ENCODE measurements at places on chromosomes 1 and 21.

DNA sequence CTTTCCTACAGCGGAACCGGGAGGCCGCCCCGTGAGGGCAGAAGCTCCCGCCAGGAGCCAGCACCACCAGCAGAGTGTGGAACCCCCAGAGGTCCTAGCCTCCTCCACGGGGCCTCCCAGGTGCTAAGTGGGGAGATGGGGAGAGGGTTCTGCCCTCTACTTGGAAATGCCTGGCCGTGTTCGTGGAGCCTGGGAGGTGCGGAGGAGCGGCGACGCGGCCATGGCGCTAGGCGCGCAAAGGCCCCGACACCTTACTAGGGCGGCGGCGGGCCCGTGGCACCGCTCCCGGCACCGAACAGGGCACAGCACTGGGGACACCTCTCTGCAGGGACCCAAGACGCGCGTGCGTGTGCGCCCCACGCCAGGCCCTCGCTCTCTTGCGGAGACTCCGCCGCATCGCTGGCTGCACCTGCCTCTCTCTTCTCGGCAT is 1.3 kb upstream of the CACNA1E start:
- no peak for DNase-seq

DNA sequence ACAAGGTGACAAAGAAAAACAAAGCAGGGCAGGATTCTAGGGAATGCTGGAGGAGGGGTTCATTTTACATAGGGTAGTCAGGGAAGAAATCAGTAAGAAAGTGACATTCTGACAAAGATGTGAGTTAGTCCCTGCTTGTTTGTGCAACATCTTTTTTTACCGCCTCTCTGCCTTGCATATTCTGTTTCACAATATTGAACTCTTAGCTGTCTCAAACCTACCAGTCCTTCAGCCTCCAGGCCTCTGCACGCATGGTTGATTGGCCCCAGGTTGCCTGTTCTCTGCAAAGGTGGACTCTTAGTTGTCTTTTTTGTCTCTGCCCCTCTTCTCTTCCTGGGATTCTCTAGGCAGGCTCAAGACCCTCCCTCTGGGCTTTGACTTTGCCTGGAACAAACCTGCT is 152.2 kb upstream of the RUNX1 start:
- no peak for DNase-seq

DNA sequence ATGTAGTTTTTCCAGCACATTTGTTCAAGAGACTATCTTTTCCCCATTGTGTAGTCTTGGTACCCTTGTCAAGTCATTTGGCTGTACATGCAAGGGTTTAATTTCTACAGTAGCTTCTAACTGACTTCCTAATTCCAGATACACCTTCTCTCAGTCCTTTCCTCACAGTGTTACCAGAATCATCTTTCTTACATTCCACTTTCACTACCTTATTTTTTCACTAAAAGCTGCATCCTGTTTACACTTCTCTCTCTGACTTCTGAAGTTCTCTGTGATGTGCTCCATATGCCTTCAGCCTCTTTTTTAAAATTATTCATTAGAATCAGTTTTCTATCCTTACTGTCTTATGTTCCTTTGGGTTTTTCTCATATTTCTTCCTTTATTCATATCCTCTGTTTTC is 57.1 kb upstream of the RWDD3 start:
- no peak for DNase-seq

DNA sequence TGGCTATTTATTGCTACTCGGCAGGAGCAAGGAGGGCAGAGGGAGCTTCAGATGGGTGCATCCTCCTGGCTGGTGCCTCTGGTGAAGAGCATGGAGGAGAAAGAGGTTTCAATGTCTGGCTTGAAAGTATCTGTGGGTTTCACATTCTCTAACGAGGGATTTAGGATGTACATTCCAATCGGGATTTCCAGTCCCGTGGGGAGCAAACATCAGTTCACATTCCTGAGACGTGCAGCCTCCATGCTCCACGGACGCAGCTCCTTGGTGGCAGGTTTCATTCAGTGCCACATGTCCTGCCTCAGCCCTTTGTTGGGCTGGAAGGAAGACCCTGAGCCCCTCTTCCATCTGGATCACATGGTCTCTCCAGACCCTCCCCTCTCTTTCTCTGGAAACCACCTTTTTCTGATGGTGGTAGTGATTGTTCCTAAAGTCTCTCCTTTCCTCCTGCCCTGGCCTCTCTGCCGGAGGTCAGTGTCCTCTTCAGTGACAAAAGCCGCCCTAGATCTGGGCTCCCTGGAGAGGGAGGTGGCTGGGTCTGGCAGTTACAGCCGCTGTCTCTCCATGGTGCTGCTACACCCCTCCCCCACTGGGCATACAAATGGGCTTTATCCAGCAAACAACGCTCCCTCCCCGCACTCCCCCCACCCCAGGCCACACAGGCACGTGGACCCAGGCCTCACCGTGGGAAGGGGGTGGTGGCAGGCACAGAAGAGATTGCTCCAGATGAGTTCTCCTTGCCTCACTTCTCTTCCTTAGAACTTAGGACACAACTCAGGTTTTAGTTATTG is 826 bp upstream of the CA14 start:
- no peak for DNase-seq

DNA sequence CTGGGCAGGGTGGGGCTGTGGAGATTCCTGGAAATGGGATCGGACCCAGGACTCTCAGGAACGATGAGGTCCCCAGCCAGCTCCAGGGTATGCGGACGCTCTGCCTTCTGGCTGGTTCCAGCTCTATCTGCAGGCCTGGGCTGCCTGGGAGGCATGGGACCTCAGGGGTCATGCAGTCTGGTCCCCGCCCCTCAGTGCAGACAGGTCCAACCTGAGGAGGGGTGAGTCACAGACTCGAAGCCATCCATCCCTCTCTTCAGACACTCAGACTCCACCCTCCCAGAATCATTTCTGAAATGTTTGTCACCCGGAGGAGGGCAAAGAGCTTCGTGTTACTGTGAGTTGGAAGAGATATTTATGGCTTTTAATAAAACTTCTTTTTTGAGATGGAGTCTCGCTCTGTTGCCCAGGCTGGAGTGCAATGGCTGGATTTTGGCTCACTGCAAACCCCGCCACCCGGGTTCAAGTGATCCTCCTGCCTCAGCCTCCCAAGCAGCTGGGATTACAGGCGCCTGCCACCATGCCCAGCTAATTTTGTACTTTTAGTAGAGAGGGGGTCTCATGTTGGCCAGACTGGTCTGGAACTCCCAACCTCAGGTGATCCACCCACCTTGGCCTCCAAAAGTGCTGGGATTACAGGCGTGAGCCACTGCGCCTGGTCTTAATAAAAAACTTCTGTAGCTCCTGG is 5.9 kb upstream of the MYOM3 start:
- DNase-seq: no peak

Data from activated CD4-positive, alpha-beta memory T cell treated with anti-CD3 and anti-CD28 coated beads for 36 hours (primary cell).